ENCODE measurements at places on chromosomes 3 and 15. TPM values are rescaled to one million over a fixed set of nuclear protein-coding genes. Genes with fewer than 3 reads are reported as not detected.

ECE2 gene
- polyA plus RNA-seq: not detected

RSL24D1 gene
- 119 TPM for polyA plus RNA-seq

XCR1 gene
- polyA plus RNA-seq: not detected

GRCh38 chr15:72782274-72783003, 1.1 kb downstream of the ADPGK start:
- DNase-seq: no peak

- DNase-seq: no peak
Measured at GRCh38 chr3:64928683-64929082, 240.9 kb upstream of the ADAMTS9 start.

Measured in AG04450 (cell line).